ENCODE measurements at places on chromosomes 5 and 9. TPM values are rescaled to one million over a fixed set of nuclear protein-coding genes. Genes with fewer than 3 reads are reported as not detected.

ZFP2 gene
- polyA plus RNA-seq, result 6.6 TPM

MEF2C gene
- polyA plus RNA-seq, result 45.3 TPM

FCN2 gene
- polyA plus RNA-seq, result 0.45 TPM

PCDHB12 gene
- 4.6 TPM for polyA plus RNA-seq

DRD1 gene
- polyA plus RNA-seq, result not detected

ROPN1L gene
- polyA plus RNA-seq, result 0.66 TPM

NUDCD2 gene
- 55.7 TPM for polyA plus RNA-seq

CDO1 gene
- polyA plus RNA-seq, result 25.0 TPM

HSPB3 gene
- polyA plus RNA-seq, result not detected

AFAP1L1 gene
- 17.1 TPM for polyA plus RNA-seq

Data from right renal pelvis (tissue), 4 donors.